Foreskin melanocyte (primary cell): ENCODE measurements at places on chromosomes 4 and X.

GRCh38 chr4:1711571-1712215 is 426 bp downstream of the SLBP start:
- DNase-seq = no peak

DNA sequence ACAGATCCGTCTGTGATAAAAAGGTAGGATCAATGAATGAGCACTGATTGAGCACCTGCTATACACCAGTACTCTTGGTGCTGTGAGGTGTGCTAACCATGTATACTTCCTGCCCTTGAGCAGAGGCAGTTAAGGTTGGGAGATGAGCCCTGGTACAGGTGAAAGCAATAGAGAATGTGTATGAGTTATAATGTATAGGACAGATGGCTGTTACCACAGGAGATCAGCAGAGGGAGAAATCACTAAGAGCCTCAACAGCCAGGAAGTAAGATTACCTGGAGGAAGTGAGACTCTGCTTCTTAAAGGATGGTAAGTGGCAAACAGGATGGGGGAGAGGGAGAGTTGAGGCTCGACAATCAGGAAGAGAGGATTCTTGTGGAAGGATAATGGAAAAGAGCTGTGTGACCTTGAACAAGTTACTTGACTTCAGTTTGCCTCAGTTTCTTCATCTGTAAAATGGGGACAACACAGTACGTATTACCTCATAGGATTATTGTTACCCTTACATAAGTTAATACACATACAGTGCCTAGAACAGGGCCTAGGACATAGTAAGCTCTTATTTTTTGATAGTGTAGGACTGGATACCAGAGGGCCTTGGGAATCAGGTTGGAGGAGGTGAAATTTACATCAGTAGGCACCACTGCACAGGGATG is 9.1 kb downstream of the CXCR3 start:
- DNase-seq = no peak

- DNase-seq = no peak
These were observed 218.7 kb upstream of the NDST4 start for GRCh38 chr4:115332078-115332477.

DNA sequence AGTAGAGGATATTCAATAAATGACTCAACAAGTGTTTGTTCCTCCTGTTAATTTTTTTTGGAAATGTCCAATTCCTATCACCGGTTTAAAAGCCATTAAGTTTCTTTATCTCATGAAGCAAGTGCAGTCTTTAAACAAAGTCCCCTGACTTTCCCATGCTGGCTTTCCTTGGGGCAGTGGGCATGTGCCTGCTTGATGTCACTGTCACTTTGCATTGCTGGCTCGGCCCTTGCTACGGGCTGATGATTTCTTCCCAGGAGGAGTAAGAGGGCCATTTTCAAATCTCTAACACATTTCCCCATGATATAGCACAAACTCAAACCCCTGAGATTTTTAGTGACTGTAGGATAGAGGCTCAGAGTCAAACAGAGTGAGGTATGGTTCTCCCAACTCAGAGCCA is 275.8 kb upstream of the TENM3 start:
- no peak for DNase-seq

DNA sequence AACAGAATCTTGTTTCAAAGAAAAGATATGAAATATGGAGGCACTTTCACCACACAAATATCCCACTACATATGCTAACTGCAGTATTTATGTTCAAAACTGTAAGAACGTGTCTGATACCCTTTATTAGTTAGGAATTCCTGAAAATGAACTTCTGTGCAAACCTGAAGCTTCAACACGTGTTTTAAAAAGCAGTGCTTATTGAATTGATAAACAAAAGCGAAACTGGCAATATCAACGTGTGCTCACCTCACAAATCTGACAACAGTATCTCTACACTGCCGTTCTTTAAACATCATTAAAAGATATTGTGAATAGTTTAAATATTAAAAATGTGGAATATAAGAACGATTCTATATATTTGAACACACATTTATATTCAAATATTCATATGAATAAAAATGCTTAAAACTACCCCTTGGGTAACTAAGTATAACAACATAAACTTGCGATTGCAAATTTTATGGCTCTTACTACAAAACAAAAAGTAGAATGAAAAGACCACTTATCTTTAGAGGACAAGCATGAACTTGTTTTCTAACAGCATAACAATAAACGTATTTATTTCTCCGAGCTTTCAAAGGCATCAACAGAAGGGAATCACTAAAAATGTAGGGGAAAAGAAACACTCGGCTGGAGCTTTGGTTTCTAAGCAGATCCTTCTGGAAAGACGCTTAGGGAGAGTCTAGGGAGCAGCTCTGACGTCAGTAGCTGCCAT is at the start of gene LRP2BP:
LRP2BP (minus strand) TSS at position 687 of the 718 bp plus-strand sequence. CDS start 17,738 bp downstream, outside the sequence.
- DNase-seq = peak; percentile 87

GRCh38 chr4:87679449-87680169 is 29.5 kb downstream of the DMP1 start:
- peak; percentile 39 for DNase-seq

DNA sequence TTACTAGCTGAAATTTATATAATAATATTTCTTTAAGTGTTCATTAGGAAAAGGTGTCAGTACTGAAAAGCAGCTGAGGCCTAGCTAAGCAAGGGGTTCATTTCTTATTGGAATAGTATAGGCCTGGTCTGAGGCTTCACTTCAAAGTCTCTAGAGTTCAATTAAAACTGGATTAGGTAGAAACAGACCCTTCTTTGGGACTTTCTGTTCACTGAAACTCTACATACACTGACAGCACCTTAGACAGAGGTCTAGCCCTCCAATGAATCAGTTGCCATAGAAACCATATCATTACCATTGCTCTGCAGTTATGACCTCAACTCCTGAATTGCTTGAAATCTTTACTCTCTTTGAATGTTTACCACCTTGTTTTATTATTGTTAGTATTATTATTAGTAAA is 86.4 kb upstream of the MAB21L2 start:
- DNase-seq = no peak

DNA sequence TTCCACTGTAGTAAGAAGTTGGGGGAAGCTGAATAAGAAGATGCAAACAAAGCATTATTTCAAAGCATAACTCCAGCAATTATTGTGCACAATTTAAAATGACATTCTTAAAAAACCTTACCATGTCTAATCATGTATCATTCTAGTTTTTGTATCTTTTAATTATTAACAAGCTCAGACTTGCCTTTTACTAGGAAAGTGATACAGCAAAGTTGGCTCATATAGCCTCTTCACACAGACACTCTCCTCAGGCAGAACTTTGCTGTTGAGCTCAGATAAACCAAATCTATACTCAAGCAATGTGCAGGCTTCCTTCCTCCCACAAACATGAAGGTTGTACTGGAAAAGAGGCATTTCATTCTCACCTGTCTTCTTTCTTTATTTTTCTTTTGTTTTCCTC is 358.7 kb upstream of the EMCN start:
- DNase-seq = no peak

- peak; percentile 76 for DNase-seq
These were observed 221.3 kb downstream of the PPP3CA start for GRCh38 chr4:101126059-101126458.

DNA sequence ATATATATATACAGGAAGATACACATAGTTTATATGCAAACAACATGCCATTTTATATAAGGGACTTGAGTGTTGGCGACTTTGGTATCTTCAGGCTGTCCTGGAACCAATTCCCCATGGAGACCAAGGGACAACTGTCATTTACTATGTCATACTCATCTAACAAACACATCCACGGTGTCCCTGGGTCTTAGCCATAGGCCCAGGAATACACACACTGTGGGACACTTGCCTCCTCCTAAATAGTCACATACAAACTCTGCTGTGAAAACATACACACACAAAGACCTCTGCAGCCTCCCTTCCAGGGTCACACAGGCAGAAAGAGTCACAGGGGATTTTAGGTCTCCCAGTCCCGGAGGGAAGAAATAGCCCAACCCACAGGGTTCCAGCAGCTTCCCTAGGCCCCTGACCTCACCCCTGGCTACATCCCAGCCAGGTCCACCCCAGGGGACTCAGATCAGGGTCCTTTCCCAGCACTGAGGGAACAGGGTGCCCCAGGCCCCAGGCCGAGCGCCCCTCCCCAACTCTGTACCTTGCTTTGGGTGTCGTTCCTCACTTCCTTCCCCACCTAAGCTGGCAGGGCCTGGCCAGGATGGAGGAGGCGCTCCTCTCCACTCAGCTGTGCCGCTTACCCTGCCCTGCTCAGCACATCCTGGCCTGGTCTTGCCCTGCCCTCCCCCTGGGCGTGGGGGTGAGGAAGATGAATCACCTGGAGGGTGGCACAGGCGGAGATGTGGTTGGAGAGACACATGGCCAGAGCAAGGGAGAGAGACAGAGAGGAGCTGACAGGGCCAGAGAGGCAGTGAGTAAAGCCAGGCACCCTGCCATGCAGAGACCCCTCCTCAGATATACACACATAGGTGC is 21.8 kb downstream of the FGD1 start:
- no peak for DNase-seq
